ENCODE measurements at places on chromosomes 5 and 9.

- DNase-seq = no peak
Observed at GRCh38 chr5:14296533-14297331, 153.6 kb downstream of the TRIO start.

DNA sequence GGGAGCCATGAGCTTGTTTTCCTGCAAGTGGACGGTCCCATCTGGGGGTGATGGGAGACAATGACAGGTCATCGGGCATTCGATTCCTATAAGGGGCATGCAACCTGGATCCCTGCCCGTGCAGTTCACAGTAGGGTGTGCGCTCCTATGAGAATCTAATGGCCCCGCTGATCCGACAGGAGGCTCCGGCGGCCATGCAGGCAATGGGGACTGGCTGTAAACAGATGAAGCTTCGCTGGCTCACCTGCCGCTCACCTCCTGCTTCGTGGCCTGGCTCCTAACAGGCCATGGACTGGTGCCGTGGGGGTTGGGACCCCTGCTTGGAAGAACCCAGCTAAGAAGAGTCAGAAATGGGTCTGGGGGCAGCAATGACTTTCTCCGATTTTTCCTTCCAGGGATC is 21.0 kb downstream of the PAEP start:
- no peak for DNase-seq

GRCh38 chr9:14939378-14939777 is 29.1 kb upstream of the FREM1 start:
- DNase-seq = no peak

DNA sequence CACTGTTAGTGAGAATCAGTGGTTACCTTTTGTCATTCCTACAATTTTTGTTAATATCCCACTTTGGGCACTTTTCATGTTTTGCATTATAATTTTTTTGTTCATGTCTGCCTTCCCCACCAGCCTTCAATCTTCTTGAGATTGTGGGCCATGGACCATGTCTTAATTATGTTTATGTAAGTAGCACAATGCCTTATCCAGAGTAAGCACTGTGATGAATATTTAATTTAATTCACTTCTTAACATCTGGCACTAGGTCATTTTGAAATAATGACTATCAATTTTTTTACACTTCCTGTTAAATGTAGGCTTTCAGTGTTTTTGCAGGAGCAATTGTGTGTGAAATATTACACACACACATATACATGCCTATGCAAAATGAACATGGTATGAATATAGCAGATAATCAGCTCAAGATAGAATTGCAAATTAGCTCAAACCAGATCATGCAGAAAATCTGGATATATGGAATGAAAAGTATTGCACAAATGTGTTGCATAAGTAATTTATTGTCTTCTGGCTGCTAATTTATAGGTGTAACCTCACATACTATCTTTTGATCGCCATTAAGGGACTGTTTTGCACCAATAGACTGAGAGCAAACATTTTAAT is 5.3 kb upstream of the SHOC1 start:
- peak; percentile 33 for DNase-seq

GRCh38 chr5:179777909-179778308 is 15.9 kb upstream of the LTC4S start:
- DNase-seq = no peak

DNA sequence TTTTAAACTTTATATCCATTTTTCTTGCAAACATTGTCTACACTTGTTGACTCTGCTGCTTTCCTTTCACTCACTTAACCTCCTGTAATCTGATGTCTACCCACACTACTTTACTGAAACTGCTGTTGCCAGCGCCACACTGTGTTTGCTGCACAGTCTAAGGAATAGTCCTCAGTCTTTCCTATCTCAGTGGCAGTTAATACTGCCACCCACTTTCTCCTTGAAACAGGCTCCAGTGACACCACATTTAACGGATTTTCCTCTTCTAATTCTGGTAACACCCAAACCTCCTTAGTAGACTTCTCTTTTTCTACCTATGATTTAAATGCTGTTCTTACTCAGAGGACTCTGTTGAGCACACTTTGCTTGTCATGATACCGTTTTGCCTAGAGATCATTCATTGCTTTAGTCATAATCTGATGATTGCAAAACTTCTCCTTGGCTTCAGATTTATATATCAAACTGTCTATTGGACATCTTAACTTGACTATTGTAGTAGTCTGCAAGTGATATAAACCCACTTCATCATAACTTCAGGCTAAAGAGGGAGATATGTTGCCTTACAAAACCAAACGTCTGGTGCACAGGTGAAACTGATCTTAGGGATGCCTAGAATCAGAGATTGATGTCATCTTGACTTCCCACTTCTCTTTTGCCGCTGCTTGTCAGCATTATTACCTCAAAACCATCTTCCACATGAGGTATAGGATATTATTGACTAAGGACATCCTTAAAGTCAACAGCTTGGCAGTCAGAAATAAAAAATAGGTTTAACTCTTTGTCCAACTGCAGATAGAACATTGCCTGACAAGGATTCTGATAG is 94.1 kb downstream of the CDC42SE2 start:
- no peak for DNase-seq

- DNase-seq = peak; percentile 4
Observed at GRCh38 chr5:170623576-170624181, 119.9 kb downstream of the KCNIP1 start.

GRCh38 chr5:1343931-1344901 is 683 bp downstream of the CLPTM1L start:
- no peak for DNase-seq

GRCh38 chr5:143234162-143234842 is 169.2 kb downstream of the NR3C1 start:
- no peak for DNase-seq

DNA sequence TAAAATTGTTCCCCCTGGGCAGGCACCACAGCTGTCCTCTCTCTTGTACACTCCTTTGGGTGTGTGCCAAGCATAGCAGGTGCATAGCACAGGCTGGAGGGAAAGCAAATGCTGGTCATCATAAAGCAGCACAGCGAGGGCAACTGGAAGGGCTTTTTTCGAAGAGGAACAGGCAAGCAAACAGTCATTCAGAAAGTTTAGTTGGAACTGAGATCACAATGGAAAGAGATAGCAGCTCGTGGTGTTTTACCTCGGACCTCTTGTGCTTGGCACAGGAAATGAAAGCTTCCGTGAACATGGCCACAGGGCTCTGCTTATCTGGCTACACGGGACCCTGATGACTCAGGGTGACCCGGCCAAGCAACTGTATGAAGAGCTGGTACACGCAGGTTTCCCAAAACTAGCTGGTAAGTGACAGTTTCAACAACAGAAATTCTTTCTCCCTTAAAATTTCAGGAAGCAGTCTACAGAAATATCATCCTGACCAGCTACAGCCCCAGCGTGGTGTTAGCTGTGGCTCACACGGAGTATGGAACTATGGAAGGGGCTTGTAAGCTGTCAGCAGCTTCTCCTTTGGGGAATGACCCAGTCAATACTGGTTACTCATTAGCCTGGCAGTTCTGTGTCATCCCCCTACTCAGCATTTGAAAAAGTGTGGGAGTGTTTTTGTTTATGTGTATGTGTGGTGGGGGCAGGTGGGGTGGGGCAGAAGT is 48.1 kb downstream of the POC5 start:
- DNase-seq = no peak

DNA sequence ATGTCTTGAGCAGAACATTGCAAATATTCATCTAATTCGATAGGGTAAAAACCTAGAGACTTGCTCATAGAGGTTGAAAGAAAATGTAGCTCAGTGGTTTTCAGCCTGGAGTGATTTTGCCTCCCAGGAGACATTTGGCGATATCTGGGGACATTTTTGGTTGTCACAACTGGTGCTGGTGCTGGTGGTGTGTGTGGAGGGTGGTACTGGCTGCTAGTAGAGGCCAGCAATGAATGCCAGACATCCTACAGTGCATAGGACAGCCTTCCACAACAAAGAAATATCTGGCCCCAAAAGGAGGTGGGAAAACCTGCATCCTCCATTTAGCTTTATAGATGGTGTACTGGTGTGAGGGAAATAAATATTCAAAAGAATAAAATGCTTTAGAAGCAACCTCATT is 2.1 kb upstream of the BASP1 start:
- DNase-seq = no peak

GRCh38 chr9:13450723-13451122 is 171.2 kb upstream of the MPDZ start:
- peak; percentile 14 for DNase-seq

GRCh38 chr5:157546456-157547100 is 29.0 kb downstream of the ADAM19 start:
- DNase-seq = no peak

GRCh38 chr5:113608113-113608596 is 94.7 kb downstream of the YTHDC2 start:
- DNase-seq = no peak

- DNase-seq = no peak
Observed at GRCh38 chr9:134424818-134425217, 98.6 kb downstream of the RXRA start.

GRCh38 chr5:73748510-73749400 is 122.8 kb downstream of the ARHGEF28 start:
- no peak for DNase-seq

- DNase-seq = no peak
Observed at GRCh38 chr5:9263656-9264055, 282.2 kb downstream of the SEMA5A start.

DNA sequence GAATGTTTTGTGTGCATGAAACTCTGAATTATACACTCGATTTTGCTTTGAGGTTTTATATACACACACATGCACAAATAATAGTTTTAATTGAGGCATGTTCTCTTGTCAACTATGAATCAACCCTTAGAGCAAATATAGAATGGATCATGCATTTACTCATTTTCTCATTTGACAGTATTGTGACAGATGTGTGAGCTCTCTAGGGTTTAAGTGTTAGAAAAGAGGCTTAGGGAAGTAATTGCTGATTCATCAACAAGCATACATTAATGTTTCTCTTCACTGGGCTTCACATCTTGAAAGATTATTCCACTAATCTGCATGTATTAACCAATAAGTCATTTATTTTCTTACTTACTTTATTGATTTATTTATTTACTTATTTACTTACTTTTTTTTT is 1356.8 kb upstream of the ACO1 start:
- DNase-seq = no peak

GRCh38 chr9:120289098-120289497 is 290.9 kb downstream of the CDK5RAP2 start:
- no peak for DNase-seq

DNA sequence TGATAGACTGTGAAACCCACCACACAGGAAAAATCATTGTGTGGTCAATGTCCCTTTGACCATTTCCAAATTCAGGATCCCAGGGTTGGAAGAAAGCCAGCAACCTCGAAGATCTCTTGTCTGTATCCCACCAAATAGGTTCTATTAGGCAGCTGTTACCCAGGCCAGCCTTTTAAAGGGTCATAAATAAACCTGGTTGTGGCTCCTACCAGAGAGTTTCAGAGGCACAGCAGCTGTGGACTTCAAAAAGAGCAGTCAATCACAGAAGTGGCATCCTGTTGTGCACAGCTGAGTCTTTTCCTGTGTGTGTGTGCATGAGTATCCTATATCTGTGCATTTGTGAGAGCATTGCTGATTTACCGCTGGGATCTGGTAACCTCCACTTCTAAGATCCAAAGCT is 23.7 kb upstream of the OR2S2 start:
- no peak for DNase-seq

- DNase-seq = no peak
Observed at GRCh38 chr9:130129432-130130061, 42.7 kb upstream of the NCS1 start.

DNA sequence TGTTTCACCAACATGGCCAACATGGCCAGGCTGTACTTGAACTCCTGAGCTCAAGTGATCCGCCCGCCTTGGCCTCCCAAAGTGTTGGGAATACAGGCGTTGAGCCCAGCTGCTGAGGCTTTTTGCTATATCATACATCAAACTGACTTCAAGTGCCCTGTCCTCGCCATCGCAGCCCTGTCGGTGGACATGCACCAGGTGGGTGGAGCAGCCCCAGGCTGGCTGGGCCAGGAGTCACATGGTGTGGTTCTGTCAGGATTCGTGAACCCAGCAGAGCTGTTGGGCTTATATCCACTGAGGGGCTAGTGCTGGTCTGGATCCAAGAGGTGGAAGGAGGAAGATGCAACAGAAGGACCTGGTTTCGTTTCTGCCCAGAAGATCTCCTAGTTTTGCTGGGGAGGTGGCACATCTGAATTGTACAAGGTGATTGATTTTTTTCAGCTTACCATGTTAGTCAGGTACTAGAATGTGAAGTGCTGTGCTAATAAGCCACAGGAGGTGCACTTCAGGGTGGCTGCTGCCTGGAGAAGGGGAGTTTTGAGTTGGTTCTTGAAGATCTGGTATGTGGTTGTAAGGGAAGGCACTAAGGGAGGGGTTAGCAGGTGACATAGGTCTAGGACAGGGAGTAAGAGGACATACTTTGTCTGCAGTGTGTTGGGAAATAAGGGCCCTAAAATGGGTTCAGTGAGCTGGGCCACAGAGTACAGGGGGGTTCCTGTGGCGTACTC is 16.1 kb downstream of the PCBD2 start:
- no peak for DNase-seq

- DNase-seq = no peak
Observed at GRCh38 chr9:87518702-87519335, 21.2 kb downstream of the DAPK1 start.

GRCh38 chr9:75128535-75128934 is 40.2 kb downstream of the OSTF1 start:
- no peak for DNase-seq

DNA sequence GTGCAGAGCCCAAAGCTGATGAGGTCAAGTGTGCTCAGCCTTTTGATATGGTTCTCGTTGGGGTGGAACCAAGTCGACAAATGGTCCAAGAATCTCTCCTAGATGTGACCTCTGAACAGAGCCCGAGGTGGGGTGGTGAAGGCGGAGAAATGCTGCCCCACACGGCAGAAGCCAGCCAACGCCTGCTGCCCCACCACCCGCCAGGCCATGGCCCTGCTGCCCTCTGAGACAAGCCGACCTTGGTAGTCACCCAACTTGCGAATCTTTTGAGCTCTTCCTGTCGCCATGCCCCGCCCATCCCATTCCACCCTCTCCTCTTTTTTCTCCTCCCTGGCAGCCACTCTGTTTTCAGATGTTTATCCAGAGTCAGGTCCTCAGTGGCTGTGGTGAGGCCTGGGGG is 91.5 kb upstream of the EGFLAM start:
- no peak for DNase-seq

GRCh38 chr5:61523073-61523472 is 191.0 kb downstream of the ZSWIM6 start:
- no peak for DNase-seq

DNA sequence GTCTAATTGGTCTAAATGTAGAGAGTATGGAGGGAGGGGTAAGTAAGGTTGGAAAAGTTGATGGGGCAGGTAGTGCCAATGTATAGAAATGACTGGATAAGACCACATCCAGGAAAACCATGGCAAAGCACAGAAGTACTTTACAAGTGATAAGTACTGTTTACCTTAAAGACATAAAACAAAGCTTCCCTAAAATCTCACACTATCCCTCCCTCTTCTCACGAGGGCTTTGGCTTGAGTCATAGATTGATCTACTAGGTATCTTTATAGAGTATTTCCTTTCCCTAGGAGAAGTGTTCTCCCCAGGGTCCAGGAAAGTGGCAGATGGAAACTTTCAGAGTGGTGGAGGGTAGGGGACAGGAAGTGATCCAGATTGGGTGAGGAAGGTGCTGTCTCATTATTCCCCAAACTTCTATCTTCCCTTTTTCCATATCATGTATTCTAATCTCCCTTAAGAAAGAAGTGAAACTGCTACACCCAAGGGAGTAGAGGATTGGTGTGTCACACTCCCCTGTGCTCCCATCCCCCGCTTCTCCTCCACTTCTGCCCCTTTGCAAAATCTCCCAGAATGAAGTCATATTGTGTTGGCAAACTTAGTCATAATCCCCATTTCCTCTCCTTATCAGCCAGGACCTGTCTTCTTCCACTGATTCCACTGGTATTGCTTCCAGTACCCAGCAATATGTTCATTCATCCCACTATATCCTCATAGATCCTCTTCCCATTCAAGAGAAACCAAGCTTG is 14.6 kb downstream of the IL33 start:
- no peak for DNase-seq

- DNase-seq = no peak
Observed at GRCh38 chr5:72179816-72180440, 72.7 kb downstream of the MAP1B start.

All from NCI-H526 treated with DMSO at 0.1 percent for 48 hours (cell line).